NCI-H187 (cell line): ENCODE measurements at places on chromosomes 16 and 17.
A peak's percentile ranks its signal among the peaks of the same experiment; 100 is the strongest.

DNA sequence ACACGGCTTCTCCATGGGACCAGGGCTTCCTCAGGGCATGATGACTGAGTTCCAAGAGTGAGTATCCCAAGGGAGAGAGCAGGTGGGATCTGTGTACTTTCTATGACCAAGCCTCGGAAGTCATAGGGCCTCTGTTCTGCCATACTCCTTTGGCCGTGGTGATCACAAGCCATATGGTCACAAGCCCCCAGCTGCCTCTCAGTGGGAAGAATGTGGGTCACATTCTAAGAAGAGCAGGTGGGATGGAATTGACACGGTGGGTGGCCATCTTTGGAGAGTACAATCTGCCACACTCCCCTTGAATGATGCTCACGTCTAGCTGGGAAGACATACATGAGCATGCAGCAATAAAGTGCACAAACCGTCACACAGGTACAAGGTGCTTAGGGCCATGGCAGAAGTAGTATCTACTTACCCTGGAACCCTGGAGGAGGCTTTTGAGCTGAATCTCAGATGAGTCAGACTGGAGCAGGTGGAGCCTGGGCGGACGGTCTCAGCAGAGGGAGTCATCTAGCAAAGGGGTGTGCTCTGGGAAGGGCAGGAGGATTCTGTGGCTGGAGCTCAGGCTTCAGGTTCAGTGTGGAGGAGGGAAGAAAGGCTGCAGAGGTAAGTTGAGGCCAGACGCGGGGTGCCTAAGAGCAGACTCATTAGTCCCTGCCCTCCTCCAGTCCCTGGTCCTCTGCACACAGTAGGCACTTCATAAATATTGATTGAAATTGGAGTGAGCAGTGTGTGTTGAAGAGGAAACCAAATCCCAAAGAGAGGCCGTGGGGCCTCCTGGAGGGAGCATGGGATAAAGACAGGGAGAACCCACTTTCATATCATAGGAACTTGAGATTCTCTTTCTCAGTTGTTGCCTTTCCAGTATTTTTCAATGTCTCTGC lies 26.6 kb downstream of the GOSR2 start:
- DNase-seq = no peak

DNA sequence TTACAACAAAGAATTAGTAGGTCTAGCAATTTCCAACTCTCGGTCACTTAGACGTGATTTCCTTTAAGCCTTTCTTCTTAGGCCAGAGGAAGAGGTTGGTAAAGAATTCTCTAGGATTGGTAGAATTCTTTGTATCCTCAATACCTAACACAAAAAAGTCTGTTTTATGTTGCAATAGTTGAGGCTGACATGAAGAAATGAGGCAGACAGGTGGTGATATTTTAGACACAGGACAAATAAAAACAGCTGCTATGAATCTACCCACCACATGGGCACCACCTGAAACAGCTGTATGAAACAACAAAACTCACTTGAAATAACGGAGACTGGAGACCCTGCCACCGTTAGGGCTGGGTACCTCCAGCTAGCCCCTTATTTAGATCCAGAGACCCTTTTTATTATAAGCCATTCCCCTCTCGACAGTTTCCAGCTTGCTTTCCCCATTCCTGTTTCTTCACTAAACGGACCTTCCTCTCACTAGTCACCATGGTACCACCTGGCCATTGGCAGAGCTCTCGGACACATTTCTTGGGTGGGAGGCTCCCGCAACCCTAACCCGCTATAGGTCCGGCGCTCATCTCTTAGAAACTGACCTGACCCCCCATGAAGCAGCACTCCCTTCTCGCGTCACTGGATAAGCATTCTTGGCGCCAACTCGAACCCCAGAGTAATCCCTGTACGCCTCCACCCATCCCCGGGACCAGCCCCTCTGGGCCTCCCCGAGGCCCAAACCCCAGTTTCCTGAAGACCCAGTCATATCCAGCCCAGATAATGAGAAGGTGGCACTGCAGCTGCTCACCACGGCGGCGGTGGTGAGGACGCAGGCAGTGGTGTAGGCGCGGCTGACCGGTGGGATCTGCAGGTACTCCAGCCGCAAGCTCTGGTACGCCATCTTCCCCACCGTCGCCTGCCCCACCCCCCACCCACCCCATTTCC lies at the start of gene DERL2:
TSS of gene DERL2 (minus strand) at position 909 of the 936 bp plus-strand sequence. CDS start at position 892, 17 bp downstream.
- DNase-seq = no peak

DNA sequence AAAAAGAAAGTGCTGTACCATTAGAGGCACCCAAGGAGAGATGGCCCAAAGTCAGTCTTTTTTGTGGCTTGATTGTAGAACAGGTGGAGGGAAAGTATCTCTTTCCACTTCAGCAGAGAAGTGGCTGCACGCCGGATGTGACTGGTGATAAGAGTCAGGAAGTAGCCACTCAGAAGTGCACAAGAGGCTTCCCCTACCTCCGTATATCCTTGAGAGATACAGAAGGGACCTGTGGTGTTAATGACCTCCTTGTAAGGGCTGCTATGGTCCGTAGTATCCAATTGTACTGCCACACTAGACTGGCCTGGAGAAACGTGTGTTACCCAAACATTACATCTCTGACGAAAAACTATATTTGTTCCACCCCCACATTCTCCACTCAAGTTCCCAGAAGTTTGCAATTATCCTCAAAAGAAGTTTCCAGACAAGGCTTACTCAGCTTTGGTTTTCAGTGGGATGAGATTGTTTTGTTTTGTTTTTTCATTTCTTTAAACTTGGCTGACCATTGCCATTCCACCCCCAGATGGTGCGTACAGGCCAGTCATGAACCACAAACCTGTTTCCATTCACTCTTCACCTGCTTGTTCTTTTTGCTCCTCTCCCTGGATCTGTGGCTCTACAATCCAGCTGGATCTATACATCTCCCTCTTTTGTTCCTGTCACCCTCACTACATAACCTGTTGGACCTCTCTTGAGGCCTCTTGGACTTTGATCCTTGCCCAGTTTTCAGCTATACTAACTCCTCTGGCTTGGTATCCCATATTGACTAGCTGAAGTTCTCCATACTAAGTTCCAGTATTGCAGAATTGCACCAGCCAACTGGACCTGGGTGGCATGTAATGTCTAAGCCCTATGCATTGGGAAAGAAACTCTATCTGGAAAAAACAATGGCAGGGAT lies 20.7 kb upstream of the MED13 start:
- no peak for DNase-seq

- peak; percentile 46 for DNase-seq
Observed at GRCh38 chr17:43694081-43694870, 32.6 kb upstream of the MEOX1 start.

- DNase-seq = no peak
Observed at GRCh38 chr16:4701791-4702465, 8.6 kb downstream of the NUDT16L1 start.

GRCh38 chr16:75497558-75497957 lies 2.3 kb upstream of the CHST6 start:
- DNase-seq = no peak

- DNase-seq = no peak
Observed at GRCh38 chr17:82791532-82791931, 39.7 kb downstream of the TBCD start.

- DNase-seq = no peak
Observed at GRCh38 chr16:11250786-11251524, 5.0 kb downstream of the SOCS1 start.
